GDM1 (cell line): ENCODE measurements at places on chromosomes 7 and 10.

DNA sequence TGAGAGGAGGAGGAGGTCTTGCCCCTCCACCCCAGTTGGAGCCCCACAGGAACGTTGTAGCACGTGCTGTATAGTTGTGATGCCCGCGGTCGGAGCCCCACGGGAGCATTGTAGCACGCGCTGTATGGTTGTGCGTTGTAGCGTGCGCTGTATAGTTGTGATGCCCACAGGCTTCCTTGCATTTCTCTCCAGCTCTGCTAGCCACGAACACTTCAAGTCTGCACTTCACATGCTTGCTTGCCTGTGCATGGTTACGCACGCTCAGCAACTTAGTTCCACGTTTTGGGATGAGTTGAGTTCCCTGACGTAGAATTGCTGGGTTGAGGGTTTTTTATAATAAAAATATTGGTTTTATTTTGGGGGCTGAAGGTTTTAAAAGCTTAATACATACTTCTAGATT is 41.6 kb downstream of the DNAJB6 start:
- DNase-seq, result no peak

DNA sequence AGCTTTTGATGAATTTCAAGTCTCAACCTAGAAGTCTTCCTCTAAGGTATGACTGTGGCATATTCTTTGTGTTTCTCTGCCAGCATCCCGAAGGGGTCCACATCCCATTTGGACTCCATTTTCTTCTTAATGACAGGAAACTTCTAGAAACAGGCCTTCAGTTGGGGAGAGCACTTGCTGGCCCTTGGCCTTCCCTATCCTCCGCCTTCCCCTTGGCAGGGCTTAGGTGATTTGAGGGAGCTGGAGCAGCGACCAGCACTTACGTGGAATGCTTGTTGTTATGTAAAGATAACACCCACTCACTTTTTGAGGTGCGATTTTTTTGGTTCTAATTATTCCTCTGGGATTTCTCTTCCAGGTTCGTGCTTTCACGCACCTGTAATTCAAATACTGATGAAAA is 42.9 kb upstream of the ZNF716 start:
- no peak for DNase-seq

DNA sequence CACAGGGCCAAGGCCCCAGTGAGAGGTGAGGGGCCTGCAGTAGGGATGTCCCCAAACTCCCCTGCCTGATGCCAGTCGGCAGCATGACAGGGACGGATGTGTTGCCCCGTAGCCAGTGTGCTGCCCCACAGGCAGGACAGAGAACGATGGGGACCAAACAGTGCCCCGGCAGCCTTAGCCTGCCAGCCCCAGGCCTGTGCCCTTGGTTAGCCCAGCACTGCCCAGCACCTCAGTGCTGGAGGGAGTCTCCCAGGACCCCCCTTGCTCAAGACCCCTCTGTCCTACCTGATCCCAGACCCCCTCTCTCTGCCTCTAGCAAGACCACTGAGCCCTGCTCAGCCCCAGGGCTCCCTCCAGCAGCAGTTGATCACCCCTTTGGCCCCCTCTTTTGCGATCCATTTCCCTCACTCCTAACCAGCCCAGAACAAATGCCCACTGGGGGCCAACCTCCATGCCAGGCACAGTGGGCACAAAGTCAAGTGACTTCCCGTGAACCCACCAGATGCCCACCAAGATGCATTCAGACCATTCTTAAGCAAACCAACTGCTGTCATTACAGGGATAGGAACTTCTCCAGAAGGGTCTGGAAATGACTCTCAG is 34.0 kb downstream of the OAT start:
- DNase-seq, result no peak

GRCh38 chr10:125494651-125495239 is 188.2 kb downstream of the TEX36 start:
- DNase-seq, result no peak

DNA sequence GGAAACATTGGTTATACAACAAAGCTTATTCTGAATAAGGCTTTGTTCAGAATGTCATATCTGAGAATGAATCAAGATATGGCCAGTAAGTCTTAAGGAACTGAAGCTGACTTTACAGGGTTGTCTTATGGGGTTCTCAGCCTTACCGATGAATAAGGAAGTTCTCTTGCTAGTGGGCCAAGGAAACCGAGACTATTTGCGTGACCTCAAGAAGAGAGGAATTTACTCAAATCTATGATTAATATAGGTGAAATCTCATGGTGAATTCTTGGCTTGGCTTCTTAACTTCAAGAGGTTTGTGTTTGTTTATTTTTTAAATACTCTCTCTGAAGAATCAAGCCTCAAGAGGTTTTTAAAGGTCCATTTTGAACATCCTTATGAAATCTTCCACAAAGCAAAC is 4.7 kb upstream of the MRLN start:
- no peak for DNase-seq
